ENCODE measurements at places on chromosomes 11 and 22. TPM values are rescaled to one million over a fixed set of nuclear protein-coding genes. Genes with fewer than 3 reads are reported as not detected.

DNA sequence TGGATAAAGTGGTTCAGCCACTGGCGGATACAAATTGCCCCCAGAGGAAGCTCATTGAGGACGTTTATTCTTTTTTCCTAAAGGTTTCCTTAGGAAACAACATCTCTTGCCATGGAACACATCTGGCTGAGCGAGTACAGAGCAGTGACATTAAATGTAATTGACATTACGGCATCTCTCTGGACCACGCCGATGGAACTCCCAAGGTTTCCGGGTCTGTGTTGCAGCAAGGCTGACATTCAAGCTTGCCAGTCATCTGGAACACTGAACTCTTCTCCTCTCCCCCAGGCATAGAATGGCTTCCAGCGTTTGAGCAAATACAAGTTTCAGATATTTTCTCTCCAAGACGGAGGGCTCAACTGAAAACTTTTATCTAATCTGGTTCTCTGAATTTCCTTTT, 42.1 kb downstream of the CLMP start:
- no peak for DNase-seq

GRCh38 chr22:26199665-26200064, 30.4 kb downstream of the SEZ6L start:
- no peak for DNase-seq

- no peak for DNase-seq
Measured at GRCh38 chr11:114017723-114018122, 41.8 kb upstream of the ZBTB16 start.

- no peak for DNase-seq
Measured at GRCh38 chr11:123303924-123304323, 108.9 kb upstream of the CLMP start.

DNA sequence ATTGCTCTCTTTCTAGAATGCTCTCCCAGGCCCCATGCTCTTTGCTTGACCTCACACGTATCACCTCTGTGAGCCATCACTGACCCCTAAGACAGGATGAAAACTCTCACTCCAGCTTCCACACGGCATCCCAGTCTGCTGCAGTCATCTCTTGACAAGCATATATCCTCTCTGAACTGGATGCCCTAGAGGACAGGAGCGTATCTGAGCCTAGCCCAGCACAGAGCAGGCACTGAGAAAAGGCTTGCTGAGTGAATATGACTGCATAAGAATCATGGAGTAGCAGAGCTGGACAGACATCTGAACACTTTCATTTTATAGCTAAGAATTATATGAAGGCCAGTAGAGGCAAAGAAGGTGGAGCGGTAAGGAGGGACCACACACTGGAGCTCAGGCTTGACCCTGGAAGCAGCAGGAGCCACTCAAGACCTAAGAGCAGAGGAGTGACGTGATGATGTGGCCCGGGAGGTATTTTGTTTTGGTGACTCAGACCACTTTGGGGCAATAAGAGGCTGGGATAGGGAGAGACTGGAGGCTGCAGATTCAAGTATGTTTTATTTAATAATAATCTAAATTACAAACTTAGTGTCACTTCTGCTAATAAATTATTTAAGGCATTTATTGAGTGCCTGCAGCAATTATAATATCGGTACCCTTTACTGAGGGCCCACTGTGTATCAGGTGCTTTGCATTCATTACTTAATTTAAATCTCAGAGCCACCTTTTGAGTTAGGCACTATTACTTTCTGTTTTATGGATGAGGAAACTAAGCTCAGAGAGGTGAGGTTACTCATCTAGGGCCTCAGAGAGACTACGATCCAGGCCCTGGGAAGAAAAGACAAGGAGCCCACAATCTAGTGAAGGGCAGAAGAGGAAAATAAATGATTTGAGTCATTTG, 42.6 kb downstream of the MAP6 start:
- no peak for DNase-seq

GRCh38 chr11:68912254-68912653, 8.6 kb downstream of the IGHMBP2 start:
- DNase-seq = no peak

GRCh38 chr22:42282943-42283277, 12.5 kb upstream of the TCF20 start:
- no peak for DNase-seq

GRCh38 chr11:77289737-77290136, 11.7 kb downstream of the GDPD4 start:
- DNase-seq = no peak

PYGM gene
- polyA plus RNA-seq = 4.9 TPM

PLXNB2 gene
- 0.46 TPM for polyA plus RNA-seq

OR52E8 gene
- not detected for polyA plus RNA-seq

HBE1 gene
- not detected for polyA plus RNA-seq

OR51B4 gene
- not detected for polyA plus RNA-seq
